ENCODE measurements at places on chromosomes 7 and 10.
A peak's percentile ranks its signal among the peaks of the same experiment; 100 is the strongest.

- DNase-seq = peak; percentile 44
Measured at GRCh38 chr7:127678947-127679346, 27.0 kb downstream of the SND1 start.

GRCh38 chr10:33187427-33187999 is 147.0 kb downstream of the NRP1 start:
- DNase-seq = no peak

DNA sequence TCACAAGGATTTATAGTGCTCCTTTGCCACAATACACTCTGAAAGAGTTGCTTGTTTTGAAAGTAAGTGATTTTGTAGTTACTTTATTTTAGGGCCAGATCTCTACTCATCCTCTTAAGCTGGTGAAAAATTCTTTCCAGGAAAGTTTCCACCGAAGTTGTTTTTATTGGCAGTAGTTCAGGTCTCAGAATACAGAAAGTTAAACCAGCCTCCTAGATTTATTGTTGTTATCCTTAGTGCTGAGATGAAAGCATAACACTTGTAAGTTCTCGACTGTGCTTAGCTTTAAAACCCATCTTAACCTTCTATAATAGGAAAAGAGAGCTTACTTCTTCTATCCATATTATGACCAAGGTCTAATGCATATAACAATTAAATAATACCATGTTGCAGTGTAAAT is 5.5 kb downstream of the AP3M1 start:
- peak; percentile 82 for DNase-seq

- no peak for DNase-seq
Measured at GRCh38 chr10:10475812-10476211, 541.9 kb upstream of the CELF2 start.

- DNase-seq = no peak
Measured at GRCh38 chr10:43376828-43377423, 5.5 kb downstream of the FXYD4 start.

DNA sequence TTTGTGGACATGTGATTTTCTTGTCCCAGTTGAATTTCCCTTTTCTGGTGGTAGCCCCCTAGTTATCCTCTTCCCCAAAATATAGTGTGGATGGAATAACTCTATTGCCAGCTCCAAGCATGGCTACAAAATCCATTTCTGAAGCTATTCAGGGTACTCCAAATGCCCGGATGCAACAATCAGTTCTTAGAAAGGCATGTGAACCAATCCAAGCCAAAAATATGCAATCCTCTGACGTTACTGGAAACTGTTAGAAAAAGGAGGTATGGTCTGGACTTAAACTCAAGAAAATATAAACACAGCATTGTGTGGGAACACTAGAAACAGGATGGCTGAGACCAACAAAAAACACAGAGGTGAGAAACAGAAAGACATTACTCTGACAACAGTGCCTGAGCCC is 347.0 kb downstream of the GPAM start:
- peak; percentile 45 for DNase-seq

- no peak for DNase-seq
Measured at GRCh38 chr10:71390461-71390835, 6.3 kb upstream of the CDH23 start.

- peak; percentile 95 for DNase-seq
Measured at GRCh38 chr10:74333174-74333573, 182.2 kb downstream of the ADK start.

DNA sequence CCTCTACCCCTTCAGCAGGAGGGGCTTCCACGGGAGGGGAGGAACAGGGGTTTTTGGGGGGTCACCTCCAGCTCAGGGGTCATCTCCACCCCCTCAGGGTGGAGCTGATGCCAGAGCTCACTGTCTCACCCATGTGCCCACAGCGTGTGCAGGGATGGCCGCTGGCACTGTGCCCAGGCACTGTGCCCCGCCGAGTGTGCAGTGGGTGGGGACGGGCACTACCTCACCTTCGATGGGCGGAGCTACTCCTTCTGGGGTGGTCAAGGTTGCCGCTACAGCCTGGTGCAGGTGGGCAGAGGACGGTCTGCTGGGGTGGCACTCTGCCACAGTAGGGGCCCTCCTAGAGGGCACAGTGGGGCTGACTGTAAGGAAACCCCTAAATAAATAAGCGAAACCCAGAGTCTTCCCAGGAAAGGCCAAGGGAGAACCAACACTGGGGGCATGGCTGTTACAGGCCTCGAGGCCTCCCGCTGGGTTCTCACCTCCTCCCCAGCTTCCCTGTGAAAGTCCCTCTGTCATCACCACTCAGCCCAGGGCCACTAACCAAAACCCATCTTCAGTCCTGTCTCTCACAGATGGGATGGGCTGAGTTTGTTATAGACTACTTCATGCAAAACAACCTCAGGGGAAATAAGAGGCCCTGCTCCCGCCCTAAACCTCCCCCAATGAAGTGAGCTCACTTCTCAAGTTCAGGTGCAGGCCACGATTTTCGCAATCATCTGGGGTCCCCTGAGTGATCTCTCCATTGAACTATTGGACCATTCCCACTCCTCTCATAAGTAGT is 7.4 kb upstream of the ZNF467 start:
- DNase-seq = no peak

- no peak for DNase-seq
Measured at GRCh38 chr10:126588024-126588423, 82.5 kb downstream of the C10orf90 start.

GRCh38 chr10:69327463-69328379 is 49.4 kb downstream of the HK1 start:
- peak; percentile 55 for DNase-seq

GRCh38 chr10:11610166-11610825 is 1.2 kb downstream of the USP6NL start:
- no peak for DNase-seq

DNA sequence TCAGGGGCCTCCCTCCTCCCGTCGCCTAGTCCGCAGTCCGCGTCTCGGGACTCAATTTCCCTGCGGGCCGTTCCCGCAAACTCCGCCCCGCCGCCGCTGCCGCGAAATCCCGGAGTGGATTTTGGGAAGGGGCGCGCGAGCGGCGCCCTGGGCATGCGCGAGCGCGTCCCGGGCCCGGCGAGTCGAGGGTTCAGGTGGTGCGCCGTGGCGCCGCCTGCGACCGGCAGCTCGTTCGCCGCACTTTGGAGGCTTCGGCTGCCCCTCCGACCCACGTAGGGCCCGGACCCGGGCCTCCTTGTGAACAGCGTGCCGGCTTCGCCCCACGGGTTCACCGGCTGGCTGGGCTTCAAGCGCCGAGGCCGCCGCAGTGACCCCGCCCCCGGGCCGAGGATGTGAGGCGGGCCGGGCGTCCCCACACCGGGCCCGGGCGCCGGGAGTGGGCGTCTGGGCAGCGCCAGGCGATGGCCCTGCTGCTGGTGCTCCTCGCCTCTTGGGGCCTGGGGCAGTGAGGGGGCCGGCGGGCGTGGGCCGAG is at the start of gene PLEKHA8:
PLEKHA8 (plus strand) TSS at position 197 of the 533 bp plus-strand sequence. CDS start 351 bp downstream, outside the sequence.
- peak; percentile 89 for DNase-seq

- DNase-seq = no peak
Measured at GRCh38 chr7:99808766-99809165, 19.0 kb upstream of the CYP3A43 start.

- no peak for DNase-seq
Measured at GRCh38 chr7:25375805-25376600, 147.7 kb upstream of the NPVF start.

- no peak for DNase-seq
Measured at GRCh38 chr7:5212633-5213285, 22.7 kb downstream of the WIPI2 start.

DNA sequence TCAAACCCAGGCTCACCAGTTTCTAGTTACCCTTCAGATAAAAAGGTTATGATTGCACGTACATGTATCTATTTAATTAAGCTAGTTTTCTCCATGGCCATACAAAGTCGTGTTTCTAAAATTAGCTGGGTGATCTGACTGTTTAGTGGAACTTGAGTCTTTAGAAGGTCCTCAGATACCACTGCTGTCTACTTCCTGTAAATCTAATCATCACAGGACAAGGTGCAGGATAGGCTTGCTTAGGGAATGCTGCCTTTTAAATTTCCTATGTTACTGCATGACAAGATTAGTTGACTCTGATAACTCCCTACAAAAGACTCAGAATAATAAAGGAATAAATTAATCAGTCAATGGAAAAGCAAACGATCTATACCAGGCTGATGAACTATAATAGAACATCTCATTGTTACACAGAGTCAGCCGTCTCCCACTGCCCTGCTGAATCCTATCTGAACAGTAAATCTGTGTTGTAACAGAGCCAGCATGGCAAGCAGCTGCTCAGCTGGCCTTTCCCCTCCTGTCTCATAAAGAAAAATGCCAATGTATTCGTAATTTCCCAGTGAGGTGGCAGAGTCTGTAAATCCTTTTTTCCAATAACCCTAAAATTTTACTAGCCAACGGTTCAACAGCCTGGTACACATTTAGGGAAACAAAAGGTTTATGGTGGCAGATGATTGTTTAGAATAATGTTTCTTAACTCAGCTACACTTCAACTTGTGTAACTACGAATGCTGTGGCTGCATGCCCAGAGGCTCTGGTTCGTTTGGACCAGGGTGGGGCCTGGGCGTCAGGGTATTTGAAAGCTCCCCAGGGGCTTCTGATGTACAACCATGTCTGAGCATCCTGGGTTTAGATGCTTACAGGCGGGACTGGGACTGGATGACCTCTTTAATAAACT is 318.0 kb downstream of the PAXIP1 start:
- DNase-seq = no peak

DNA sequence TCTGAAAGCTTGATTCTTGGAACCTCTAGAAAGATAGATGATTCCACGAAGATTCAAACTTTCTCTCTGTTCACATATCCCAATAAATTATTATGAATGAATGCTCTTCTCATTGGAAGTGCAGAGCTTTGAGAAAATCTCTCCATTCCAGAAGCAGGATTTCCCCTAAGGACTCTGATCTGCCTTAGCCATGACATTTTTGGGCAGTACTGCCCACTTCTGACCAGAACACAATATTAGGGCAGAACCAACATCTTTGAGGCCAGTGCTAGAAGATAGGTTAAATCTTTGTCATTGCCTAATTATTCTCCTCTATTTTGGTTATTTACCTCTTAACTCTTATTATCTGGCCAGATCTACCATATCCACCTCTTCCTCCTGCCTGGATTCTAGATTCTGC is 49.9 kb downstream of the ARMC3 start:
- no peak for DNase-seq

DNA sequence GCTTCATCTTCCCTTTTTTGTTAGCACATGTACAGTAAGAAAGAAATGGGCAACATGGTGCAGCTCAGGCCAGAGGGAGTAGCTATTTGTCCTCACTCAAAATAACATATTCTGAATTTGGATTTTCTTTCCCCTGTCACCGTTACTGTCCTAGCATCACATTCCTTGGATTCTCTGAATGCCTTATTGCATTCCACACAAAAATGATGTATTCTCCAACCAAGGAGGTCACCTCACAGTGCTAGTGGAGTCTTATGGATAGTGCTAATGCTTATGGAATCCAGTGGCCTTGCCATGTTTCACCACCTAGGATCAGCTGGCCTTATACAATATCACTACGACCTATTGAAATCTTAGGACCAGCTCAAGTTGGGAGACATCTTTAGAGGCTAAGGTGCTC is 7.2 kb downstream of the PRSS58 start:
- peak; percentile 6 for DNase-seq

DNA sequence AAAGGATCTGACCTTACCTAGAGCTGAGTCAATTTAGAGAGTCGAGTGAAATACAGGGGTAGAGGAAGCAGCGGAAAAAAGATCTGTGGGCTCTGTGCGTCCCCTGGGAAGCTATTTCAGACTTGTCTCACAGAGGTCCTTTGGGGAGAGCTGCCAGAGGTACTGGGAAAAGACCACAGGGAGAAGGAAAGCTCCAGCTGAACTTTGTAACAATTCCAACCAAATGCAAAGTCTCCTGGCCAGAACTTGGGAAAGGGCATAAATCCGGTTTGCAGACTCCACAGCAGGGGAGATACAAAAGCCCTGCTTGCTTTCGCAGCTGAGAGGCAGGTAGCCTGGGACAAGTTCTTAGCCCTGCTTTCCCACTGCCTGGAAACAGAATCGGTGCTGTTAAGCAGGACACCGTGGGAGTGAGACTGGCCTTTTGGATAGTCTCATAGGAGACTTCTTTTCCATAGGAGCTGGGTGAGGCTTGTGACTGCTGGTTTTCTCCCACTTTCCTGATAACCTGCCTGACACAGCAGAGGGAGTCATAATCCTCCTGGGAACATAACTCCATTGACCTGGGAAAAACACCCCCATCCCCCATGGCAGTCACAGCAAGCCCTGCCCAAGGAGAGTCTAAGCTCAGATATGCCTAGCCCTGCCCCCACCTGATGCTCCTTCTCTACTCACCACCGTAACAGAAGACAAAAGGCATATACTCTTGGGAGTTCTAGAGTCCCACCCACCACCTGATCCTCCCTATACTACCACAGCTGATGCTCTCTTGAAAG is 926.2 kb downstream of the KCNMA1 start:
- no peak for DNase-seq

DNA sequence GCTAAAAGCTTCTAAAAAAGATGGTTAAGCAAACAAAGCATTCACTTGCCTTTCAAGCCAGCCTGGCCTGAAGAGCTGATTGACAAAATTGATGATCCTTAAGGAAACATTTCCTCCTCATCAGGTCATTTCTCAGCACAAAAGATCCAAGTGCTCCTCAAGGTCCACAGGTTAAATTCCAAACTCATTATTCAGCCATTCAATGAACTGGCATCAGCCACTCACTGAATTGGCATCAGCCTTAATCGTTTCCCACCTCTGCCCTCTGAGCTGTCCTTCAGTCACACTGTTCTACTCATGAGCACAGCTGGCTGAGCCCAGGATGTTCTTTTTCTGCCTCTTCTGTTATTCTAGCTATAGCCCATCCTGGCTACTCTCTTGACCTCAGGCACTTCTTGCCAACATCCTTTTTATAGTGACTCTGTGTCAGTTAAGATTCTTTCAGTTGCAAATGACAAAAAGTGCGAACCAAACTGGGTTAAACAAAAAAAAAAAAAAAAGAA is 147.5 kb downstream of the RAB11FIP2 start:
- no peak for DNase-seq

- DNase-seq = peak; percentile 8
Measured at GRCh38 chr10:50310560-50311174, 59.4 kb upstream of the ASAH2 start.

DNA sequence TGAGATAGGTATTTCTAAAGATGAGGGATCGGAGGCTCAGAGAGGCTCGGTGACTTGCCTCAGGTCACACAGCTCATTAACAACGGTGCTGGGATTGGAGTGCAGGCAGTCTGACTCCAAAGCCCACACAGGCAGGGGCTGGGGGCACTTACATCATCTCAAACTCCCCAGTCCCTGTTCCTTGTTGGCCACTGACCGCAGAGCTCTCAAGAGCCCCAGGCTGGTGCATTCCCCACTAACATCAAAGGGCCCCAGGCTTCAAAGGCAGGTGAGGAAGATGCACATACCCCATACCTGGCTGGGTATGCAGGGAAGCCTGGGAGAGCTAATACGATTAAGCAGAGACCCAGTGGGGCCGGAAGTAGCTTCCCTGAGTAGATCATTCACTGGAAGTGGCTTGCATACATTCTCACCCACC is 13.7 kb upstream of the NODAL start:
- no peak for DNase-seq
